ENCODE measurements at places on chromosomes 2 and 18. TPM values are rescaled to one million over a fixed set of nuclear protein-coding genes. Genes with fewer than 3 reads are reported as not detected.

GRCh38 chr2:98545591-98545990 lies 62.7 kb downstream of the COA5 start:
- no peak for DNase-seq
- H3K36me3 ChIP-seq, result peaks cover 69% of the 10 kb centered on the region

The IL36G gene
- total RNA-seq, result not detected

- peak overlapping the region; percentile 73 for H3K27ac ChIP-seq
- no peaks in the 10 kb centered on the region for H3K27me3 ChIP-seq
- H3K4me1 ChIP-seq, result peaks cover 12% of the 10 kb centered on the region
- no peak for DNase-seq
- peak overlapping the region; percentile 2 for H3K4me3 ChIP-seq
- peaks cover 39% of the 10 kb centered on the region for H3K36me3 ChIP-seq
Measured at GRCh38 chr18:57698571-57699276, 77.1 kb upstream of the NARS1 start.

- no peaks in the 10 kb centered on the region for H3K36me3 ChIP-seq
- H3K4me3 ChIP-seq, result no peak overlapping the region
- DNase-seq, result no peak
- no peaks in the 10 kb centered on the region for H3K4me1 ChIP-seq
- H3K27me3 ChIP-seq, result no peaks in the 10 kb centered on the region
Measured at GRCh38 chr2:214896274-214896673, 86.8 kb upstream of the BARD1 start.

- peaks cover 18% of the 10 kb centered on the region for H3K4me1 ChIP-seq
- H3K27me3 ChIP-seq, result no peaks in the 10 kb centered on the region
- H3K4me3 ChIP-seq, result peak overlapping the region; percentile 28
- H3K27ac ChIP-seq, result peak overlapping the region; percentile 64
- DNase-seq, result no peak
Measured at GRCh38 chr2:127086990-127087790, 19.8 kb downstream of the BIN1 start.

DNA sequence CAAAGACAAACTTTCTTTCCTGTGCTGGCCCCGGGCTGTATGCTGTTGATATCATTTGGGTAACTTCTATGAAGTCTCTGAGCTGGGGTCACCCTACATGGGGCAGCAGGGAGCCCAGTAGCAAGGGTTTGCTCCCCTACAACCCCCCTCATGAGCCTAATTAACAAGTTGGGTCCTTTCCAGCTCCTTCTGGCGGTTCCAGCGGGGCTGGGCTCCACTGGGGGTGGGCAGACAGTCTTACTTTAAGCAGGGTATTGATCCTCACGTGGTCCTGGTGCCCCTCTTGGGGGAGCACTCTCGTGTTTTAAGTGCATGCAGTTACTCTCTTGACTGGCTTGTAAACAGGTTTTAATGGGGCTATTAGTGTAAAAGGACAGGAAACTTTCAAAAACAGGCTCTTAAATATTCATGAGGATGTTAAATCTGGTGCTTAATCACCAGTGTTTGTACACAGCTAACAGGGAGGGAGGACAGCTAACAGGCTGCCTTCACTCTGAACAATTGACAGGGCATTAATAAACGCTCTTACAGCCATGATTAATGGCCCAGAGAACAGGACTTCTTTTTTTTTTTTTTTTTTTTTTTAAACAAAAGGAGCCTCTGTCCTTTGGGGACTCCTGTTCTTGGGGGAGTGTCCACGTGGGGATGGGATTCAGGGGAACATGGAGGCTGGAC lies 36.6 kb upstream of the SKOR2 start:
- H3K4me3 ChIP-seq, result no peak overlapping the region
- no peaks in the 10 kb centered on the region for H3K36me3 ChIP-seq
- DNase-seq, result no peak
- H3K27ac ChIP-seq, result no peak overlapping the region
- no peaks in the 10 kb centered on the region for H3K27me3 ChIP-seq

GRCh38 chr2:41966431-41966893 lies 81.4 kb upstream of the PKDCC start:
- H3K36me3 ChIP-seq, result no peaks in the 10 kb centered on the region
- H3K27ac ChIP-seq, result peak overlapping the region; percentile 90
- no peaks in the 10 kb centered on the region for H3K27me3 ChIP-seq
- DNase-seq, result peak; percentile 96

- no peak overlapping the region for H3K27ac ChIP-seq
- H3K36me3 ChIP-seq, result no peaks in the 10 kb centered on the region
- H3K4me1 ChIP-seq, result no peaks in the 10 kb centered on the region
- H3K4me3 ChIP-seq, result no peak overlapping the region
- no peak for DNase-seq
Measured at GRCh38 chr2:217149087-217149660, 289.3 kb upstream of the TNP1 start.

DNA sequence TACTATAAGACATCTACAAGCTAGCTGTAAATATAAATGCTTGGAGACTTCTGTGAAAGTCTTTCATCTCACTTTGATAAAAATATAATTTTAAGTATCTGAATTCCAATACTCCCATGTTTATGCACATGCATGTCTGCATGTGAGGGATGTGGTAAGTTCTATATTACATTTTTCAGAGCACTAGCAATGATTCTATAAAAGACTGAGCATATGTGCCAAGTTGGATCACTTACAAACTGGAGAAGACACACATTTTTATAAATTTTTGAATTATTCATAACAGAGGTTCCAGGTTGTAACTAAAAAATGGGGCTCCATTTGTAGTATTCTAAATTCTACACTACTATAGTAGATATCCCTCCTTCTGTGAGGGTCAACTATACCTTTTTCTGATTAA lies 26.0 kb downstream of the ZNF804A start:
- no peak overlapping the region for H3K4me3 ChIP-seq
- H3K36me3 ChIP-seq, result no peaks in the 10 kb centered on the region
- H3K27me3 ChIP-seq, result no peaks in the 10 kb centered on the region

- DNase-seq, result no peak
- peak overlapping the region; percentile 48 for H3K27ac ChIP-seq
- no peak overlapping the region for H3K4me3 ChIP-seq
- no peaks in the 10 kb centered on the region for H3K36me3 ChIP-seq
- no peaks in the 10 kb centered on the region for H3K27me3 ChIP-seq
- H3K4me1 ChIP-seq, result peaks cover 28% of the 10 kb centered on the region
Measured at GRCh38 chr2:239444626-239445577, 44.1 kb upstream of the HDAC4 start.

DNA sequence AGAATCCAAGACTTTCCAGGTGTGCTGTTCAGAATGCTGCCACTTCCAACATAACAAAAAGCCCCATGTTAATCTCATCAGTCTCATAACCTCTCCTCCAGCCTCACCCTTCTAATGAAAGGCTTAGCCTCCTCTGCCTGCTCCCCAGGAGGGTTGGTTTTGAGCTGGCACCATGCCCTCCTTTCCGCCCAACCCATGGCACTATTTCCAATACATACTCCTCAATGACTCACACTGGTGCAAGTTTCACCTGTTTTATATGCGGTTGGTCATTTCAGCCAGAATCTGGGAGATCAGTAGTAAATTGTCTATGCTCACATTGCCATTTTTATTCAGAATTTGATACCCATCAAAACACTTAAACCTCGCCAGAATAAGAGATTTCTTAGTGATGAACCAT lies 157.6 kb upstream of the NRP2 start:
- H3K4me3 ChIP-seq, result no peak overlapping the region
- H3K4me1 ChIP-seq, result no peaks in the 10 kb centered on the region
- no peak for DNase-seq
- H3K36me3 ChIP-seq, result no peaks in the 10 kb centered on the region

GRCh38 chr2:203623096-203623495 lies 83.3 kb upstream of the CD28 start:
- DNase-seq, result no peak
- no peaks in the 10 kb centered on the region for H3K36me3 ChIP-seq
- peaks cover 6% of the 10 kb centered on the region for H3K4me1 ChIP-seq

GRCh38 chr2:223801736-223802135 lies 35.6 kb downstream of the AP1S3 start:
- no peaks in the 10 kb centered on the region for H3K4me1 ChIP-seq
- DNase-seq, result no peak
- no peaks in the 10 kb centered on the region for H3K36me3 ChIP-seq
- H3K27ac ChIP-seq, result no peak overlapping the region
- H3K27me3 ChIP-seq, result no peaks in the 10 kb centered on the region

DNA sequence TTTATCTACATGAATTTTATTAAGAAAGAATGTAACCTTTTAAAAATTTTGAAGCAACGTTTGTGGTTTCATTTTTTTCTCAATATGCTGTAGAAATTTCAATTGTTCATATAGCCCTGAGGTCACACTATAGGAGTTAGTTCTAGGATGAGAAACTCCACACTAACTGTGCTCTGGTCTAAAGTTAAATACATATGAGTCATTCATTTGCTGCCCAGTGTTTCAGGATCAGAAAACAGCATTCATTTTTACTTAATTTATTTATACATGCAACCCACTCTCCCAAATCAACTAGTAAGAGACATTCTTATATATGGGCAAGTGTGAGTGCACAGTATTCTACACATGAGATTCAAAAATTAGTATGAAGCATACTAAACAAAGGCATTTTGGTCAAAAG lies 137.9 kb downstream of the DOCK10 start:
- peaks cover 5% of the 10 kb centered on the region for H3K4me1 ChIP-seq
- DNase-seq, result no peak
- H3K27ac ChIP-seq, result no peak overlapping the region
- H3K4me3 ChIP-seq, result no peak overlapping the region
- H3K36me3 ChIP-seq, result no peaks in the 10 kb centered on the region
- H3K27me3 ChIP-seq, result no peaks in the 10 kb centered on the region

GRCh38 chr2:168089200-168089599 lies 158.2 kb downstream of the STK39 start:
- DNase-seq, result no peak
- no peaks in the 10 kb centered on the region for H3K36me3 ChIP-seq
- no peaks in the 10 kb centered on the region for H3K4me1 ChIP-seq
- no peaks in the 10 kb centered on the region for H3K27me3 ChIP-seq

The DUSP19 gene
- total RNA-seq, result 1.3 TPM

The CREG2 gene
- total RNA-seq, result not detected

The IFIH1 gene
- total RNA-seq, result 11.8 TPM

- H3K4me3 ChIP-seq, result no peak overlapping the region
- peaks cover 3% of the 10 kb centered on the region for H3K4me1 ChIP-seq
- H3K27ac ChIP-seq, result no peak overlapping the region
- DNase-seq, result no peak
- H3K36me3 ChIP-seq, result peaks cover 4% of the 10 kb centered on the region
- no peaks in the 10 kb centered on the region for H3K27me3 ChIP-seq
Measured at GRCh38 chr2:222653280-222653679, 2.6 kb downstream of the FARSB start.

GRCh38 chr2:113361051-113361450 lies 76.4 kb upstream of the ZNG1B start:
- H3K36me3 ChIP-seq, result no peaks in the 10 kb centered on the region
- no peak for DNase-seq
- H3K27me3 ChIP-seq, result no peaks in the 10 kb centered on the region
- H3K27ac ChIP-seq, result no peak overlapping the region
- no peak overlapping the region for H3K4me3 ChIP-seq

DNA sequence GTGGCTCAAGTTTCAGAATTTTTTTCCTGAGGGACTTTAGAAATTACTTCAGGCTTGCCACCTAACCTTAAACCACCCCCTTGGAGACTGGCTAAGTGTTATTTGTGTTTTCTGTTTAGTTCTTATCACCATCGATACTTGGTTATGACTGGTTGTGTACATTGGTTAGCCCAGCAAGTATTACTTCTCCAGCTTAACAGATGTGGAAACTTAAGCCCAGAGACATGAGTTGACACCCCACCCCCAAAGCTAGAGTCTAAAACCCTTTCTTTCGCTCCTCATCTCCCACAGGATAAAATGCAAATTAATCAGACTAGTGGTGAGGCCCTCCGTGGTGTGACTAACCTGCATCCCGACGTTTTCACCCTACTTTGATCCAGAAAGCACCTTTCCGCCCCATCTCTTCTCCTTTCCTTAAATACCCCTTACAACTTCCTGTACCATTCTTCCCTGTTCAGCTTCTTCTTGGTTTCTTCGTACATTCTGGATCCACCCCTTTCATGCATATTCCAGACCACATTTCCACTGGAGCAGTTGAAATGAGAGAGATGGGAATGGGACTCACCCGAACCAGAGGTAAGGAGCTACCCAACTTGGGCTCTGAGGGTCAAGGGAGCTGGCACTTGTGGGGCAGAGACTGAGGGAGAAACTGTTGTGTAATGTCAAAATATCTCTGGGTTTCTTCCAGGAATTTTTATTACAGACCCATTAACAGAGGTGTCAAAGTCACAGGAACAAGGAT lies 819 bp upstream of the MAP3K2 start:
- peaks cover 16% of the 10 kb centered on the region for H3K4me1 ChIP-seq
- no peaks in the 10 kb centered on the region for H3K27me3 ChIP-seq
- no peaks in the 10 kb centered on the region for H3K36me3 ChIP-seq

The CELF4 gene
- not detected for total RNA-seq

The CLEC4F gene
- not detected for total RNA-seq

DNA sequence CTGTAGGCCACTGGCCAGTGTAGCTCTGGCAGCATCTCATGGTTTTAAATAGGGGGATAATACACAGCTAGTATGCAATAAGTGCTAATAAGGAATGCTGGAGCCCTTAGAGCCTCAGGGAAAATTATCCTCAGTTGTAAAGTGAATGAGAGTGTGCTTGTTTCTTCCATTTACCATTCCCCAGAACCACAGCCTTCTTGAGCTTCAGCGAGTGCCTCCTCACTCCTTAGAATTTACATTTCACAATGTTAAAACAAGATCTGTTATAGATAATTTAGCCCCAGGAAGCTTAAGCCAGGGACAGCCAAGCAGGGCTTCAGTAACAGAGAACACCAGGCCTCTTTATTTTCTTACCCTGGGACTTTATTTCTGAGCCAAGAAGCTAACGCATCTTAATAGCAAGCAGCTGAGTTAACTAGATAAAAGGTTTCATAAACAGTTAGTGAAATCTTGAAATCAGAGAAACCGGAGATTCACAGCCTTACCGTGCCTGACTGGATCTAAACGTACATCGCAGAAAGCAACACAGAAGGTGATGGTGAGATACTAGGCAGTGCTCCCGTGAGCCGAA lies 535.2 kb downstream of the TDRD15 start:
- no peaks in the 10 kb centered on the region for H3K4me1 ChIP-seq
- H3K4me3 ChIP-seq, result no peak overlapping the region
- H3K27me3 ChIP-seq, result no peaks in the 10 kb centered on the region
- H3K27ac ChIP-seq, result no peak overlapping the region

DNA sequence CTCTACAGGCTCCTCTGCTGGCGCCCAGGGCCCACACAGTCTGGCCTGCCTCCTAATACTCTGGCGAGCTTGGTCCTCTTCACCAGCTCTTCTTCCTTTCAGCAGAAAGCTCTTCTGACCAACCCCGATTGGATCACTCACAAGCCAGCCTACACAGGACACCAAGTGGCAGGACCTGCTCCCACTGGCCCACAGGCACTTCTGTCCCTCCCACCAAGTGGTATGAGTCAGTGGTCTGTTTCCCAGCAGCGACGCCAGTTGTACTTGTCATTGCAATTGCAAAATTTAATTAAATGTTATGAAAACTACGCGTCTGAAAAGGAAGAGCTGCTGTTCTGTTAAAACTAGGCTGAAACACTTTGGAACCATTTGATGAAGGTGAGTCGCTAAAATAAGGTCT lies 46.7 kb downstream of the NDUFA10 start:
- H3K27ac ChIP-seq, result no peak overlapping the region
- no peaks in the 10 kb centered on the region for H3K4me1 ChIP-seq
- peaks cover 25% of the 10 kb centered on the region for H3K36me3 ChIP-seq
- H3K4me3 ChIP-seq, result no peak overlapping the region

GRCh38 chr18:35511833-35512232 lies 14.1 kb upstream of the INO80C start:
- H3K36me3 ChIP-seq, result no peaks in the 10 kb centered on the region
- no peak for DNase-seq
- no peak overlapping the region for H3K27ac ChIP-seq
- no peaks in the 10 kb centered on the region for H3K27me3 ChIP-seq

The TMEM18 gene
- total RNA-seq, result 6.4 TPM
